Sciatic nerve (tissue), 2 donors: ENCODE measurements at places on chromosomes 13 and 19. TPM values are rescaled to one million over a fixed set of nuclear protein-coding genes. Genes with fewer than 3 reads are reported as not detected.

DNA sequence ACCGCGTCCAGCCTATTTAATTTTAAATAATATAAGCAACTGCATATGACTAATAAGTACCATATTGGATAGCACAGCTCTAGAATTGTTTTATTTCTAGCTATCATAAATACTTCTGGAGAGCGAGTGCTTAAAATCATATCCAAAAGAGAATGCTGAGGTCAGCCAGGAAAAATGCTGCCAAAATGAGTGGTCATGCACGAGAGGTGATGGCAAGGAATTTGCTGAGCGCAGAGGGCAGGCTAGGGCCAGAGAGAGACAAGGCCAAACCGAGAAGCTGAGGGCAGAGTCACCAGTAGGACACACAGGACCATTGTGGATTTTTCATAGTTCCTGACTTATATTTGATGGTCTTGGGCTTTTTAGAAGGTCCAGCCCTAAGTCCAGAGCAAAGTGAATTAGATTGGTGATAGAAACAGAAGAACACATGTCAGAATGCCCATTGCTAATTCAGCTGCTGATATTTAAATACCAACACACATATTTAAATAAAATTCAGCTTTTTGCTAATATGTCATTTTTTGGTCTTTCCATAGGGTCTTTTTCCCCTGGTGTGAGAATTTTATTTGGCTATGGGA lies 33.6 kb upstream of the UBL3 start:
- no peak for DNase-seq

- DNase-seq: peak; percentile 99
Observed at GRCh38 chr19:9785367-9786331, 17.1 kb upstream of the ZNF846 start.

- no peak for DNase-seq
Observed at GRCh38 chr19:46487178-46487801, 8.4 kb downstream of the PNMA8B start.

The TLE6 gene
- 4.4 TPM for total RNA-seq

- no peak for DNase-seq
Observed at GRCh38 chr13:42360046-42360574, 88.2 kb downstream of the AKAP11 start.

GRCh38 chr13:40221131-40221459 lies 445.3 kb downstream of the FOXO1 start:
- no peak for DNase-seq

DNA sequence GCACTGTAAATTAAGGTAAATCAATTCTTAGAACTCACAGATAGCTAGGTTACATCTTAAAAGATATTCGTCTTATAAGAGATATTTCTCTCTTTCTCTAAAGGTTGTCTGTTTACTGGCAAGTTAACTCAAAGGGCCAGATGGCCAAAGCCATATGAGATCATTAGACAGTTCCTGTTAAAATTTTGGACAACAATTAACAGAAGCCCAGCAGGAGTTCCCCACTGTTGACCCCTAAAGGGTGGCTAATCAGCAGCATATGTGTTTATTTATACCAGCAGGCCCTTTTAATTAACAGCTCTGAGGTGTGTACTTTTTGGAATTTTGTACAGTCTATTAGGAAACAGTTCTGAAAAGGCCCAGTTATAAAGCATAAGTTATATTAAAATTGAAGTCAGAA lies 245.8 kb downstream of the LIG4 start:
- no peak for DNase-seq

- DNase-seq: no peak
Observed at GRCh38 chr13:71255633-71256032, 611.4 kb downstream of the DACH1 start.

GRCh38 chr19:13024126-13024950 lies 29.1 kb downstream of the NFIX start:
- DNase-seq: no peak

The CRX gene
- total RNA-seq: 0.09 TPM

DNA sequence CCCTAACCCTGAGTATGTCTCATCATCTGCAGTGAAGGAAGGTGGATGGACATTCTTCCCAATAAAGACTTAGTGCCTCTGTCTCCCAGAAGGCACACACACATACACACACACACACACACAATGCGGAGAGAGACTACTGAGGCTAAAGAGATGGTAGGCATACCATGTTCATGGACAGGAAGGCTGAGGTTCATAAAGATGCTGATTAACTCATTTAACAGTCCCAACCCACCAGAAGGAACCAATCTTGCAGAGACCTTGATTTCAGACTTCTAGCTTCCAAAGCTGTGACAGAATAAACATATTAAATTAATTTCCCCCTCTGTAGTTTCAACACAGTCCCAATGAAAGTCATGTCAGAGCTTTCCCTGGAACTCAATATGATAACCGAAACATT lies 33.1 kb downstream of the ARRDC2 start:
- DNase-seq: no peak

GRCh38 chr13:52009946-52010345 lies 1.3 kb downstream of the ATP7B start:
- no peak for DNase-seq

GRCh38 chr13:50616101-50616500 lies 227.4 kb downstream of the DLEU7 start:
- DNase-seq: no peak

- DNase-seq: no peak
Observed at GRCh38 chr13:30268673-30269072, 38.7 kb downstream of the KATNAL1 start.

GRCh38 chr19:42547929-42548328 lies 19.6 kb upstream of the CEACAM1 start:
- DNase-seq: peak; percentile 14
